ENCODE measurements at places on chromosomes 1 and 21.

- no peak for DNase-seq
Observed at GRCh38 chr1:8701794-8702471, 115.5 kb downstream of the RERE start.

DNA sequence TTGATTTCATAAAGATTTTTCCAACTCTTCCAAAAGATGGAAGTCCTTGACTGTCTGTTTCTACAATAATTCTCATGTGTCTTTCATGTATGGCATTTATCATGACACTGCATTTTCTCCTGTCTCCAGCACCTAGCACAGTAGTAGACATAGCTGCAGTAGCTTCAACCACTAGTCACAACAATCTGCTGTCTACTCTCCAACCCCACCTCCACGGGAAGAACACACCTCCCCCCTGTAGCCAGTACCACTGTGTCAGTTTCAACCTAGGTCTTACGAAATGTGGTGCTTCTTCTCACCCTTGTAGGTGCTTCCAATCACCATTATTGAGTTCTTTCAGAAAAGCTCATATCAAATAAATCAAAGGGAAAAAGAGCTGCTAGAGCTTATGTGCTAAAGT is 425.1 kb upstream of the ADAMTS5 start:
- DNase-seq: no peak

DNA sequence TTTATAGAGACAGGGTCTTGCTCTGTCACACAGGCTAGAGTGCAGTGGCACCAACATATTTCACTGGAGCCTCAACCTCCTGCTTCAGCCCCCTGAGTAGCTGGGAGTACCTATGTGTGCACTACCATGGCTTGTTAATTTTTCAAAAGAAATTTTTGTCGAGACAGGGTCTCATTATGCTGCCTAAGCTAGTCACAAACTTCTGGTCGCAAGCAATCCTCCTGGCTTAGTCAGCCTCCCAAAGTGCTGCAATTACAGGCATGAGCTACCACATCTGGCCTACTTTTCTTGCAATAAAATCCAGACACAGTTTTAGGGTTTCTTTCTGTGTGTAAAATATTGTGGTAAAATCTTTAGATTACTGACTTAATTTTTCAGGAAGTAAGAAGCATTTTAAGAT is 27.9 kb upstream of the NTPCR start:
- DNase-seq: no peak

- no peak for DNase-seq
Observed at GRCh38 chr1:46969014-46969619, 27.8 kb upstream of the CYP4A11 start.

GRCh38 chr1:117147856-117148588 is 26.5 kb upstream of the TRIM45 start:
- DNase-seq: no peak

GRCh38 chr1:195898924-195899323 is 709.3 kb downstream of the KCNT2 start:
- no peak for DNase-seq

GRCh38 chr1:28640766-28641165 is 2.1 kb downstream of the TAF12 start:
- no peak for DNase-seq

GRCh38 chr1:202016022-202016810 is 5.8 kb downstream of the ELF3 start:
- no peak for DNase-seq

DNA sequence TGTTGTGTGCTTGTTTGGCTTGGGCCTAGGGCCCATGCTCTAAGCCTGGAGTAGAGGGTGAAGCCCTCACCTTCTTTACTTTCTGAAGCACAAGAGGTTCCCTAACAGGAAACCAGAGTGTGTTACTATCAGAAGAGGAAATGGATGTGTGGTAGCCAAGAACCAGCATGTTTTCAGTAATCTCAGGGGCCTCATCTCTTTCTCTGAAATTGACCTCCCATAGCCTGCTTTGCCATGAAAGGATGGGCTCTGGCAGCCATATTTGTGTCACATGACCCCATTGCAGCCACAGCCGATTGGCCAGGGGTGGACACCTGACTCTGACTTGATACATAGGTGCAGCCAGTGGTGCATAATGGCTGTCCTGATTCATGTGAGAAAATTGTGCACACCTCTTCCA is 18.6 kb downstream of the A3GALT2 start:
- no peak for DNase-seq

DNA sequence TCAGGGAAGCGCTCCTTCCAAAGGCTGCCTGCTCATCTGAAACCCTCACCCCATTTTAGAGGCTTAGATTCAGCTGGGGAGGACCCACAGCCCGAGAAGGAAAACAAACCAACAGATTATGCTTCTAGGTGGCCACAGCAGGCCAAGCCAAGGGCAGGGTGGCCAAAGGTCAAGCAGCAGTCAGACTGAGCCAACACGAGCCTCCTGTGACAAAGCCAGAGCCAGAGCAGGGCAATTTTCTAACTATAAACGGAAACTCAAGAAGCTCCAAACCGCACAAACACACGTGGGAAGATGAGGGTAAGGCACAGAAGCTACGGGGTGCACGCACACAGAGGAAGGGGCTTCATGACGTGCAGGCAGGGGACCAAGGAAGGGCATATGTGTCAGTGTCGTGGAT is 64.1 kb downstream of the PLEKHA6 start:
- DNase-seq: no peak

- no peak for DNase-seq
Observed at GRCh38 chr1:168421399-168422004, 122.3 kb downstream of the XCL2 start.

DNA sequence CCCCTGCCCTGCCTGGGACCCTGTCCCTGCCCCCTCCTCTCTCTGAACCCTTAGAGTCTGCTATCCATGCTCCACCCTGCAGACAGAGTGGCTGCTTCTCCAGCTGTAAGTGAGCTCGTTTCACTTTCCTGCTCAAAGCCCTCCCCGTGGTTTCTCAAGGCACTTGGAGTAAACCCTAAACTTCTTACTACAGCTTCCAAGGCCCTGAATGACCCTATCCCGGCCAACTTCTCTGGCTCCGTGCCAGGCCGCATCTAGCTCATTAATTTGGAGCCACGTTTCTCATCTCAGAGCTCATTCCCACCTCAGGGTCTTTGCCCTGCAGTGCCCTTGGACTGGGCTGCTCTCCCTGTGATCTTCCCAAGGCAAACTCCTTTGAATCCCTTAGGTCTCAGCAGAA is 235.1 kb upstream of the RUNX1 start:
- no peak for DNase-seq

- DNase-seq: no peak
Observed at GRCh38 chr1:24257373-24257772, 61.8 kb upstream of the GRHL3 start.

DNA sequence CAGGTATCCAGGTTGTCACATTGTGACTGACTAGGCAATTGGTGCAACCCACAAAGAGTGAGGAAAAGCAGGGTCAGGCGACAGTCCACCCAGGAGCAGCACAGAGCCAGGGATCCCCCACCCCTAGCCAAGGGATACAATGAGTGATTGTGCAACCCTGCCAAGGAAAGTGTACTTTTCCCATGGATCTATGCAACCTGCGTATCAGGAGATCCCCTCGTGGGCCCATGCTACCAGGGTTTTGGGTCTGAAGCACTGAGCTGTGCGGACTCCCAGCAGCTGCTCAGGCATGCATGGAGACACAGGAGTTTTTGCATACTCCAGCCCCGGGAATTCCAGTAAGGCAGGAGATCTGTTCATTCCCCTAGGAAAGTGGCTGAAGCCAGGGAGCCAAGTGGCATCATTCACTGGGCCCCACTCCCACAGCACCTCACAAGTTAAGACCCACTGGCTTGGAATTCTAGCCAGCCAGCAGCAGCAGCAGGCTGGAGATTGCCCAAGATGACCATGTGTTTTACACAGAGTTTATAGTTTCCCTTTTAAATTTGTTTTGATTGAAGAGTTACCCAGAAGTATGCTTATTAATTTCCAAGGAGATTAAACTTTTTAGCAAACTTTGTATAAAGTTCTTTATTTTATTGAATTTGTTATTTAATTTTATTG is 136.0 kb downstream of the LTN1 start:
- no peak for DNase-seq

DNA sequence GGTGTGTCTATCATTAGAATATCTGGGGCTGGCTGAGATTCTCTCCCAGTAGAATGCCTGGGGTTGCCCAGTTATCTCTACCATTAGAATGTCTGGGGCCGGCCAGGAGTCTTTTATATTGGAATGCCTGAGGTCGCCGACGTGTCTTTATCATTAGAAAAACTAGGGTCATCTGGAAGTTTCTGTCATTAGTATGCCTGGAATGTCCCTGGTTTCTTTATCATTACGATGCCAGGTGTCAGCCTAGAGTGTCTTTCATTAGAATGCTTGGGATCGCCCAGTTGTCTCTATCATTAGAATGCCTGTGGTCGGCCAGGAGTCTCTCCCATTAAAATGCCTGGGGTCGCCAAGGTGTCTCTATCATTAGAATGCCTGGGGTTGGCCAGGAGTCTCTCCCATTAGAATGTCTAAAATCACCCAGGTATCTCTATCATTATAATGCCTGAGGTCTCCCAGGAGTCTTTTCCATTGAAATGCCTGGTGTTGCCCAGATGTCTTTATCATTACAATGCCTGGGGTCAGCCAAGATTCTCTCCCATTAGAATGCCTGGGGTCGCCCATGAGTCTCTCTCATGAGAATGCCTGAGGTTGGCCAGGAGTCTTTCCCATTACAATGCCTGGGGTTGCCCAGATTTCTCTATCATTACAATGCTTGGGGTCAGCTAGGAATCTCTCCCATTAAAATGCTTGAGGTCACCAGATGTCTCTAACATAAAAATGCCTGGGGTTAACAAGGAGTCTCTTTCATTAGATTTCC is 53.2 kb downstream of the RNF187 start:
- DNase-seq: no peak

DNA sequence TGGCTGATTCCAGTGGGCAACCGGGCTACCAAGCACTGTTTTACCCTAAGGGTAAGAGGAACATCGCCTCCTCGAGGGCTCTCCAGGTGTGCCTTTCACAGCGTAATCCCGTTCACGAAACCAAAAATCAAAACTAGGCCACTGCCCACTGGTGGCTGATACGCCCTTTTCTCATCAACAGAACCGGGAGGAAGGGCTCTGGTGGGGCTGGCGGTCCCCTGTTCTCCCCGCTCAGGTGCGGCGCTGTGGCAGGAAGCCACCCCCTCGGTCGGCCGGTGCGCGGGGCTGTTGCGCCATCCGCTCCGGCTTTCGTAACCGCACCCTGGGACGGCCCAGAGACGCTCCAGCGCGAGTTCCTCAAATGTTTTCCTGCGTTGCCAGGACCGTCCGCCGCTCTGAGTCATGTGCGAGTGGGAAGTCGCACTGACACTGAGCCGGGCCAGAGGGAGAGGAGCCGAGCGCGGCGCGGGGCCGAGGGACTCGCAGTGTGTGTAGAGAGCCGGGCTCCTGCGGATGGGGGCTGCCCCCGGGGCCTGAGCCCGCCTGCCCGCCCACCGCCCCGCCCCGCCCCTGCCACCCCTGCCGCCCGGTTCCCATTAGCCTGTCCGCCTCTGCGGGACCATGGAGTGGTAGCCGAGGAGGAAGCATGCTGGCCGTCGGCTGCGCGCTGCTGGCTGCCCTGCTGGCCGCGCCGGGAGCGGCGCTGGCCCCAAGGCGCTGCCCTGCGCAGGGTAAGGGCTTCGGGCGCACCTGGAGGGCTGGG is at the start of gene IL6R:
TSS of gene IL6R (plus strand) at position 360 of the 763 bp plus-strand sequence. CDS start at position 647, 287 bp downstream.
- peak; percentile 36 for DNase-seq

DNA sequence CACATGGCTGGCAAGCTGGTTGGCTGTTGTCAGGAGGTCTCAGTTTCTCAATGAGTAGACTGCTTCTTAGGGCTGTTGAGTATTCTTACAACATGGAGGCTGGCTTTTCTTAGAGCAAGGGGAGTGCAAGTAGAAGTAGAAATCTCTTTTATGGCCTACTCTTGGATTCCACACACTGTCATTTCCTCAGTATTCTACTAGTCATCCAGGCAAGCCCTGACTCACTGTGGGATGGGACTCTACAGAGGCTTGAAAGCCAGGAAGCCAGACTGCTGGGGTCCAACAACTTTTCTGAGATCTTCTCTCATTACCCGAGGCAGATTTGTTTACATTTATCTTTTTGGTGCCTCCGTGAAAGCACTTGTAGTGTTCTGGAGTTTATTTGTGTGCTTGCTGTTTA is 196.2 kb upstream of the APP start:
- no peak for DNase-seq

- DNase-seq: no peak
Observed at GRCh38 chr1:2349806-2350205, 41.5 kb downstream of the MORN1 start.

GRCh38 chr21:37829447-37829846 is 86.8 kb downstream of the KCNJ6 start:
- DNase-seq: no peak

- DNase-seq: no peak
Observed at GRCh38 chr1:96360036-96360795, 361.4 kb upstream of the PTBP2 start.

- no peak for DNase-seq
Observed at GRCh38 chr1:113901191-113901590, 3.4 kb downstream of the AP4B1 start.

DNA sequence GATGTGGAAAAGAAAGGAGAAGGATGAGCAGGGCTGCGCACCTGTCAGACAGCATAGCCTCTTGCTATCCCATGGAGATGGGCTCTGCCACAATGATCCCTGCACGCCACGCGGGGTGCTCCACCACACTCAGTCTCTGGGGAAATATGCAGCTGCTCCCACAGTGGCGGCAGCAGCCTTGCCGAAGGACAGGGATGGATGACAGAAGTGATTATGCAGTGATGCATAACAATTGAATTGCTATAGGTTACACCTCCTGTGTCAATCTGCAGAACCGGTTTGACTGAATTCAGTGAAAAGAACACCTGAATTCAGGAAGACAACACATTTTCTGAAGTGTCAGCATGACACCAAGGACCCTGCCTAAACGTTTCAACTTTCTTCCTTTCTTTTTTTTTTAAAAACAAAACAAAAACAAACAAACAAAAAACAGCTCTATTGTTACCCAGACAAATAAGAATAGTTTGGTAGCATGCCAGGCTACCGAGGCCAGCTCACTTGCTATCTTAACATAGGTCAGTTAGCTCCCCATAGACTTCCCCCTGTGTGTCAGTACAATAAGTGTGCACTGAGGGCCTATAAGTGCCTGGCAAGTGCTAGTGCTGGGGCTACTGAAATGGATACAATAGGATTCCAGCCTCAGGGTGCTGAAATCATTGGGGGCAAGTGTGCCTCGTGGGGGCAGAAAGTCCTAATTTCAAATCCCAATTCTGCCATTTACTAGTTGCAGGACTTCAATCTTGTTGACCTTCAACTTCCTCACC is 127.6 kb upstream of the LMO4 start:
- no peak for DNase-seq

- peak; percentile 70 for DNase-seq
Observed at GRCh38 chr1:207240325-207241101, 81.0 kb upstream of the CD55 start.

GRCh38 chr1:176643536-176643935 is 180.6 kb downstream of the PAPPA2 start:
- peak; percentile 36 for DNase-seq
